ENCODE measurements at places on chromosomes 2 and 18.

- no peak for DNase-seq
Measured at GRCh38 chr2:212523756-212524155, 14.8 kb downstream of the ERBB4 start.

DNA sequence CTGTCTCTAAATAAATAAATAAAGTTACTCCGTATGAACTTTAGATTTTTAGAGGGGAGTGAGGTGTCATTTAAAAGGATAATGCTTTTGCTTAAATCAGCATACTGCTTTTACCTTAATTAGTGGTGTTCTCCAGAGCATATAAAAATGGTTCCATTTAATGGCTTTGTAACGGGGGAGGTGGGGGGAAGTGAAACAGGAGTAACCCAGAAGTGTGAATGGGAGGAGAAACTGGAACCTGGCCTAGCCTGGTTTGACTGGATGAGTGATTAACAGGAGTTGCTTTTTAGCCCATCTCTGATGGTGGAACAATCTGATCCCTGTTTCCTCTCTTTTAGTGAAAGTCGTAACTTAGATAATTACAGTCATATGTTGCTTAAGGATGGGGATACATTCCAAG, 1.6 kb downstream of the CNDP2 start:
- no peak for DNase-seq

GRCh38 chr18:77316641-77317040, 67.0 kb downstream of the GALR1 start:
- no peak for DNase-seq

DNA sequence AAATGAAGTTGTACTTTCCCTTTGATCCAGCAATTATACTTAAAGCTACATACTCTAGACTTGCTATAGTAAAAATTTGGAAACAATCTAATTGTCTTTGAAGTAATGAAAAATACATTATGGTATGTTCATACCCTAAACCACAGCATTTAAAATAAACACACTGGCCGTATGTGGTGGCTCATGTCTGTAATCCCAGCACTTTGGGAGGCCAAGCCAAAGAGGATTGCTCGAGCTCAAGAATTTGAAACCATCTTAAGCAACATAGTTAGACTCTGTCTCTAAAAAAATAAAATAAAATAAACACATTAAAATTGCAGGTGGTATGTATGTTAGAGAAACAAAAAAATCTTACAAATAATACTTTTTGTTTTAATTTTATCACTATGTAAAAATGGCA, 208.1 kb upstream of the KLHL14 start:
- no peak for DNase-seq

- no peak for DNase-seq
Measured at GRCh38 chr2:37377187-37377532, 32.7 kb downstream of the QPCT start.
